ENCODE measurements at places on chromosomes 6 and 20.

- no peak for DNase-seq
Observed at GRCh38 chr6:39393075-39393474, 70.6 kb upstream of the KCNK16 start.

GRCh38 chr6:129717277-129717676, 7.3 kb upstream of the ARHGAP18 start:
- DNase-seq: no peak

DNA sequence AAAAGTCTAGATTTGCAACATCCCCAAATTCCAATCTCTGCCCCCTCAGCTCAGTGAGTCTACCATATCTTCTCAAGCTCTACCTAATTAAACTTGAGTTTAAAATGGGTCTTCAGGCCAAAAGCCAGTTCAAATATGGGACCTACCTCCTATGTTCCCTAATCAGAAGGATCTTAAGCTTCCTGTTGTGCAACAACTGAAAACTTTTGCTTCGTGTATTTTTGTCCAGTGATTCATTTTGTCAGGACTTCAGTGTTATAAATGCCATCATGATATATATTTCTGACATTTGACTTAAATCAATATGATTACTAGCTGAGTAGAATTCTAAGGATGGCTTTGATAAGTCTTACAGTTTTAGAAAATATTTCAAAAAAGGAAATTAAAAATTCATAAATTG, 622.6 kb upstream of the PTCHD4 start:
- no peak for DNase-seq

DNA sequence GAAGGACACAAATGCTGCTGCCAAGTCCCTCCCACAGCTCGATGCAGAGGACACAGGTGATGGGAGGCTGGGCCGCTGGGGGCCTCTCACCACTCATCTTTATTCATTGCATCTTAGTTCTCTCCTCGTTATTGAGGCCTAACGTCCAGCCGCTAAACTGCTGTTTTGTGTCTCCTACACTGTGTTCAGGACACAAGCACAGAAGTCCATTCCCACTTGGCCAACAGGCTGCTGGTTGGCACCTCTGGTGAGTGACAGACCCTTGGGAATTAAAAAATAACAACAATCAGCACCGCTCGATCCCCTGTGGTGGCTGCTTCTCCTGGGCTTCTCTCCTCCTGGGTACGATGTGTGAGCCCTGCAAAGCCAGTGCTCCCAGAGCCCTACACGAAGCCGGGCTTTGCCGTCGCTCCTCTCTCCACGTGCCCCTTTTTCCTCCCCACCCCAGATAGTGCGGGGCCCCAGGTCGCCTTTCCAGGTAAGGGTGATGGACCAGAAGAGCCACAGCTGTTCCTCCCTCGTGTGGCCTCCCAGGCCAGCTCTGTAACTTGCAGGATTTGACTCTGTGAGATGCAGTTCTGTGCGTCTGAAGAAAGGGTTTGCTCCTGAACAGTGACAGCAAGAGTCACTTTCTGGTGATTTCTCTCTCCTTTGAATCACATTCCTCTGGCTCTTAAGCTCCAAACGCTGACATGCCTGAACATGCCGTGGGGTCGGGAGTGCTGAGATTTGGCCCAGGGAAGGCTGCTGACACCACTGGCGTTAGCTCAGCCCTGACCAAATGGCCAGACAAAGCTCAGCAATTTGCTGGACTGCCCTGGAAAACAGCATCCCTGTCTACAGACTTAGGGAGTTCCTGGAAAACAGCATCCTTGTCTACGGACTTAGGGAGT, 59.3 kb downstream of the DLL1 start:
- DNase-seq: no peak

DNA sequence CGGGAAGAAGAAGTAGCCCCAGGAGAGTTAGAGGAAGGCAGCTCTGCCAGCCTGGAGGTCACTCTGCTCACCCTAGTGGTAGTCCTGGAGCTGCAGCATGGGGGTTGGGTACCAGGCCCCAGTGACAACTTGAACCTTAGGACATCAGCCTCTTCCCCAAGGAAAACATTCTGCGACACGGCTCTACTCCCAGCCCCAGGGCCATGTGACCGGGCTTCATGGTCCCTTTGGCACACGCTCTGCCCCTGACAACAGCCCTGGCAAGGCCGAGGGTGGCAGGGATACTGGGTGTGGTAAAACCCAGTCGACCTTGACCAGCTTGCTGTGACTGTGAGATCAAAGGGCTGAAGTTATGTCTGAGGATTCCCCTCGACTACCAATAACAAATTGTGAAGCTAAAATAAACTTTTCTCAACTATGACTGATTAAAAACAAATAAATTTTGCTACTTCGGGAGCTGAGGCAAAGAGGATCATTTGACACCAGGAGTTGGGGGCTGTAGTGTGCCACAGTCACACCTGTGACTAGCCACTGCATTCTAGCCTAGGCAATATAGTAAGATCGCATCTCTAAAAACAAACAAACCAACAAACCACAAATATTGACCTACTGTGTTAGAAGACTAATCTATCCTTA, 24.4 kb upstream of the ARID1B start:
- no peak for DNase-seq

- DNase-seq: no peak
Observed at GRCh38 chr20:60559462-60559861, 601.2 kb downstream of the CDH26 start.

- no peak for DNase-seq
Observed at GRCh38 chr6:47161176-47161687, 119.1 kb upstream of the ADGRF1 start.

DNA sequence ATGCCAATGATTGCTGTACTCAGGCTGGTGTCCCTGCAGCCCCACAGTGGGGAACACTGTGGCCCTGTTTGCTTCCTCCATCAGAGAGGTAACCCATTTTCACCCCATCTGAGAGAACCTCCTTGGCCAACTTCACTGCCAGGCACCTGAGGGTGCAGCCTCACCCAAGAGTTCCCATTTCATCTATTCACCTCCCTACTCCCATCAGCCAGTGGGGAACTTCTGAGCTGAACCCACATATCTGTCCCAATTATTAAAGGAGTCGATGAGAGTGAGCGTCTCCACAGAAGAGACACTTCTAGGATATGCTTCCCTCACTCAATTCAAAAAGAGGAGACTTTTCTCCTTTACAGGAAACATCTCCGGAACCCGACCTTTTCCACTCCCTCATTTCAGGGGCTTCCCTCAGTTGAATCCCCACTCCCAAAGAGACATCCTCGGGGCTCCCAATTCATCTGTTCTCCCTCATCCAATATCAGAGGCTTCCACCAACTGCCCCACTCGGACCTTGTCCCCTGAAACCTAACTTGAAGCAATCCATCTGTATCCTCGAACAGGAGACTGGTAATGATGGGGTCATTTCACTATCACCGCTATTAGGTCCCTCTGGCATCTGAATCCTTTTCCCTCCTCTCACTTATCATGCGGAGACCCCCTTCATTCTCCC, 988 bp downstream of the UBE2V1 start:
- no peak for DNase-seq

DNA sequence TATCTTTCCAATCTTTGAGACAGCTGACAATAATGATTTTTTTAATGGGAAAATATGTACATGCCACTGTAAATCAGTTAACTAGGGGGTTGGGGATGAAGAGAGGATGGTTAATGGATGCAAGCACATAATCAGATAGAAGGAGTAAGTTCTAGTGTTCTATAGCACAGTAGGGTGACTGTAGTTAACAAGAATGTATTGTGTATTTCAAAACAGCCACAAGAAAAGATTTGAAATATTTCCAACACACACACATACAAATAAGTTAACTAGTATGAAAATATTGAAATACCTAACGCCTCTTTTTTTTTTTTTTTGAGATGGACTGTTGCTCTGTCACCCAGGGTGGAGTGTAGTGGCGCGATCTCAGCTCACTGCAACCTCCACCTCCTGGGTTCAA, 153.4 kb upstream of the SALL4 start:
- no peak for DNase-seq

GRCh38 chr6:36333171-36333895, 3.4 kb downstream of the BNIP5 start:
- DNase-seq: no peak

DNA sequence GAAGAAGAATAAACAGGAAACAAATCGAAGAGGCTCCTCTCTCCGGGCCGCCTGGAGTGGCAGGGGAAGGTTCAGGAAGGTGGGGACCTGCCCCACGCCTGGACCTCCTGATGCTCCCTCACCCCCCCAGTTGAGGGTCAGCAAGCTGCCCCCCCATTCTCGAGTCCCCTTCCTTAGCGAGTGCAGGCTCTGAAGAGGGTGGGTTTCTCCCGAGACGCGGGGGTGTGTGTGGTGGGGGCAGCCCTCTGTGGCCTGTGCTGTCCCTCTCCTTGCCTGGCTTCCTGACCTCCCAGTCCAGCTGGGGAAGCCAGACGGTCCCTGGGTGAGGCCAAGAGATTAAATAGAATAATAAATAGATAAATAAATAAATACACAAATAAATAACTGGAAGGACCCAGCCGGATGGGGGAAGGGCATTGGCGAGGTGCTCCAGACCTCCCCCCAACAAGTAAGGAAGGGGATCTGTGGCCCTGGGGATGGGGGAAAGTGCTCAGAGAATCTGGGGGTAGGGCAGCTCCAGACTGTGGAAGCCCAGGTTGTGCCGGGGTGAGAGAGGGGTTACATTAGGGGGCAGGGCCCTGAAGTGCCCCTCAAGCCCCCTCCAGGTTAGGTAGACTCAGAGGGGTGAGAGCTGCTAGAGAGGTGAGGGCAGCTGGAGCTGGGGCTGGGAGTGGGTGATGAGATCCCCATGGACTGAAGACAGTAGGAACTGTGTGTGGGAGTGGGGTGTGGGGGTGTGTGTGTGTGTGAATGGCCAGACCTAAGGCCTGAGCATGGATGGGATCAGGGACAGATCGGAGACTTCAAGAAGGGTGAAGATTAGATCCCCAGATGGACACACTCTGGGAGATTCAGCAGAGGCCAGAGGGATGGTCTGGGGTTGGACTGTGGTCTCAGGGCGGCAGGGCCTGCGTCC, 9.5 kb upstream of the SRXN1 start:
- no peak for DNase-seq

DNA sequence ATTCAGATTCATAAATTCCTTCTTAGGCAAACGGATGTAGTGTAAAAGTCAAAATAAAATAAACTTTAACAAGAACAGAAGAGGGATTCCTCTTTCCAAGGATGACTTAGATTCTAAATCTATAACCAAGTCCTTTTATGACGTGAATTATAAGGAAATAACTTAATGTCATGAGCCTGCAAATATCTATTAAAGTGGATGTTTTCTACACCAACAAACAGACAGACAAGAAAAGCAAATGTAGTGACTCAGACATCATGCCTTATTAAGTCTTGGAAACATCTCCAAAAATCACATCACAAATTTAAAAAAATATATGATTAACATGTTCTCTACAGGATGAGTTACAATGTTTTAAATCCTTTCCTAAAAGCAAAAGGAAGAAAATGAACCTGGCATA, 397.1 kb downstream of the ESR1 start:
- DNase-seq: no peak

DNA sequence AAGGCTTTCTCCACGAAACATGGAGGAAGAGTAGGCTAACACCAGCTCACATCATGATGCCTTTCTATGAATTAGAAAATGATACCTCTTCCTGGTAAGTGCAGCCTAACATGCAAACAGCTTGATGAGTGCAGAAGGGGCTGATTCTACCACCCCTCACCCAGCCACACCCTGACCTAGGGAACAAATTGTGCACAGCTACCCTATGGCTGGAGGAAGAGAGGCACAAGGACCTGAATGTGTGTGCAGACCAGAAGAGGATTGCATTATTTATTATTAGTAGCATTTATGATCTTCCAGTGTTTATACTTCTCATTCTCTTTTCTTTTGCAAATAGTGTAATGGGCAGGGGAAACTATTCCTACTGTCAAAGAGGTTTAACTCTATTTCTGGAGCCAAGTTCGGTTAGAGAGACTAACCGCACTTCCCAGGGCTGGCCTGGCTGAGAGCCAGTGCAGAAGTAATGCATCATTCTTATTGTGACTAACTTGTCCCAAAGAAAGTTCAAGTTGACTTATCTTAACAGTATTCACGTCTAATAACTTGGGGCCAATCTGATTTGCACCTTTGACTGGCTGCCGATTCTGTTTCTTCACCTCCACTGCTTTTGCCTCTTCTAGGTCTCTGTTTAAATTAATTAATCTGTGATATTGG, 237.5 kb downstream of the CD83 start:
- peak; percentile 56 for DNase-seq

DNA sequence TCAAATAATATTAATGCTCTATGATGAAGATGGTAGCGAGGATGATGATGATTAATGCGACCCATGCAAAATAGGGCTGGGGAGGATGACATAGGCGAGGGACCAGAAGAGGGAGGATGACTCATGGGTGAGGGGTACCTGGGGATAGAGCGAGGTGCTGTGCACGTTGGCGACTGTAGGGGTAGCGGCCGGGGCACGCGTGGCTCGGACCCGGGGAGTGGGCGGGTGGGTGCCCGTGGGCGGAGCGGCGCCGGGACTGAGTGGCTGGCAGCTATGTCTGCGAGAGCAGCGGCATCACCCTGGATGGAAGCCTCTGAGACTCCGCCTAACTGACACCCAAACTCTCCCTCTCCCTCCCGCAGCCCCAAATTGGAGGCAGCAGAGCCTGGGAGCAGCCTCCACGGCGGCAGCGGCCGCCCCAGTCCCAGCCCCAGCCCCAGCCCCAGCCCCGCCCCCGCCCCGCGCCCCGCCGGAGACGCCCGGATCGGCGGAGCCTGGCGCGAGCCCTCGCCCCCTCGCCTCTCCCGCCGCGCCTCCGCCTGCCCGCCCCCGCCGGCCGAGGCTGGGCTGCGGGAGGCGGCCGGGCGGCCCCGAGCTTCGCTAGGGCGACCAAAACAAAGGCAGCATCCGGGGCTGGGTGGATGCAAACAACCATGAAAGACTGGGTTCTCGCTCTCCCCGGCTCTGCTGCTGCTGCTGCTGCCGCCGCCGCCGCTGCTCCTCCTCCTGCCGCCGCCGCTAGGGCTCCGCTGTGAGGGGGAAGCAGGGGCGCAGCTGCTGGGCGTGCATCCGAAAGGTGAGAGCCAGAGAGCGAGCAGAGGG, at the start of gene RIMS1:
TSS of gene RIMS1 (plus strand) at position 367 of the 822 bp plus-strand sequence. CDS start 474 bp downstream, outside the sequence.
- no peak for DNase-seq

DNA sequence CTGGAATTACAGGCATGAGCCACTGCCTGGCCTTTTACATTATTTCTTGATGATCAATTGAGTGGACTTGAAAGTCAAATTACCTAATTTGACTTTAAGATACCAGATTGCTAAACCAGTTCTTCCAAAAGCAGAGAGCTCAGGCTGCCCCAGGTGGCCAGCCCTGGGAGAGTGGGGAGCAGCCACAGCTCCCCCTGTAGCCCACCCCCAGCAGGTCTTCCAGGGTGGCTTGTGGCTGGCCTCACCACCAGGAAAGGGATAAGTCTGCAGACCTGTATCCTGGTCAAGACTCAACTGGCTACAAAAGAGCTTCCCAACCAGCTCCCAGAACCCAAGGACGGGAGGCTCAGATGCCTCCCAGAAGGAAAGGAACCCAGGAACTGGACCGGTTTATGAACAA, 23.8 kb upstream of the AKAP12 start:
- DNase-seq: no peak

GRCh38 chr6:161418463-161418945, 144.6 kb upstream of the AGPAT4 start:
- DNase-seq: peak; percentile 61

- DNase-seq: no peak
Observed at GRCh38 chr6:52910091-52910490, 593 bp upstream of the GSTA3 start.

- no peak for DNase-seq
Observed at GRCh38 chr20:58261660-58262059, 33.2 kb upstream of the ANKRD60 start.

Measured in activated naive CD4-positive, alpha-beta T cell treated with anti-CD3 and anti-CD28 coated beads for 36 hours (primary cell).